ENCODE measurements at places on chromosomes 12 and 14.

DNA sequence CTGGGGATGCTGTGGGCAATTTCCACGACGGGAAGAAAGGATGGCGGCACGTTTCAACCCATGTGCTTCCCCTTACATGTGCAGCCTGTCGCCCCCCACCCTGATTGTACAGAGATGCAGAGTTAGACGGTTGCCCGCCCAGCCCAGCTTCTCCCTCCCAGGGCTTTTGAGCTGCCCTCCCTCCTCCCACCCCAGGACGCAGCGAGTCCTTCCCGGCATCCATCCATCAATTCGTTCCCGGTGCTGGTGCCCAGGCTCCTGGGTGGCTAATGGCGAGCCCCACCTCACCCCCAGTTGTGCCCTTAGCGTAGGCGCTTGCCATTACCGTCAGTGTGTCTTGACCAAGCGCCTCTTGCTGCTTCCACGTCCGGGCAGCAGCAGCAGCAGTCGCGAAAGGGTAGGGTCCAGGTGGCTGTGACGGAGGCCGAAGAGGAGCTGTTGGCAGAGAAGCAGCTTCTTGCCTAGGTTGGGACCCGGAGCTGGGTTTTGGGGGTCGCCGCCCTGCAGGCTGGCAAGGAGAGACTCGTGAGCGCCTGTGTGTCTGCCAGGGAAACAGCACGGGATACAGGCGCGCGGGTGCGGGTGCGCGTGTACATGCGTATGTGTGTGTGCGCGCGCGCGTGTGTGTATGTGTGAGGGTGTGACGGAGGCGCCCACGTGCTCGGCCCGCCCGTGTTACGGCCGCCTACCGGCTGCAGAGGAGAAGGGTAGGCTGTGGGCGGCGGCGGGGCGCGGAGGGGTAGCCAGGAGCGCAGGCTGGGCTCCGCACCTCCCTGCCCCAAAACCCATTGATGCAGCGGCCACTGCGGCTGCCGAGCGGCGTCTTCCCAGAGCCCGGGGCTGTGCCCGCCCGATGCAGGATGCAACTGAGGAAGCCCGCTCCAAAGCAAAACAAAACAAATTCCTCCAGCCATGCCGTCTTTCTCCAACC is at the start of gene SLC6A15:
Gene SLC6A15, minus strand, starts transcription at position 602 of the 931 bp plus-strand sequence. CDS start 20,679 bp downstream, outside the sequence.
- peak; percentile 25 for DNase-seq

- DNase-seq = no peak
Measured at GRCh38 chr14:89454996-89455395, 38.0 kb upstream of the FOXN3 start.

DNA sequence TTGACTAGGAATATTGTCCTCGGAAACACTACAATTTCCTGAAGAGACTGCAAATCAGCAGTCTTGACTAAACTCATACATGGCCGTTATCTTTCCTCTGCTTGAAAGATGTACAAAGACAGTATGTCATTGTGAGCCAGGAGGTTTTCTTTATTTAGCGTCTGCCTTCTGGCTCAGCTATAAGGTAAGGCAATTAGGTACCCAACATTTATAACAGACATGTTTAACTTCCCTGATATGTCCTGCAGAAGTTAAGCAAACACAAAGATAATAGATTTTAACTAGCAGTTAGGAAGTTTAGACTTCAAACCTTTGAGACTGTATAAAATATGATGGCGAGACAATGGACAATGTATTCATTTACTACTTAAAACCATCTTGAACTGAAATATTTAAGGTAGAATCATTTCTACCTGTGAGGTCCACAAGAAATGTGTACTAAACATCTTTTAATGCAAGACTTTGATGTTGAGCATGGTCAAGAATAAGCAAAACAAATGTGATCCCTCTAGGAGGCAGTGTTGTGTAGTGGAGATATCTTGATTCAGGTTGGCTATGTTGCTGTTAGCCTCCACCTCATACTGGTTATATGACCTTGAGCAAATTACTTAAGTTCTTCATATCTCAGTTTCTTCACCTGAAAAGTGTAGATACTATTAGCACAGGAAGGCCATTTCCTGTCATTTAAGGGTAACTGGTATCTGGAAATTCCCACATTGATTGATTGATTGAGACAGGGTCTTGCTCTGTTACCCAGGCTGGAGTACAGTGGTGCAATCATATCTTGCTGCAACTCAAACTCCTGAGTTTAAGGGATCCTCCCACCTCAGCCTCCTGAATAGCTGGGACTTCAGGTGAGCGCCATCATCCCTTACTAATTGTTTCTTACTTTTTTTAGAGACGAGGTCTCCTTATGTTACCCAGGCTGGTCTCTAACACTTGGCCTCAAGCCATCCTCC is 96.3 kb upstream of the EEA1 start:
- peak; percentile 55 for DNase-seq

GRCh38 chr14:75496755-75497154 is 25.5 kb upstream of the BATF start:
- DNase-seq = no peak

- no peak for DNase-seq
Measured at GRCh38 chr12:52659951-52660350, 7.9 kb upstream of the KRT2 start.

GRCh38 chr14:96225745-96226151 is 21.1 kb downstream of the BDKRB2 start:
- DNase-seq = no peak

GRCh38 chr14:101047326-101047725 is 143.8 kb upstream of the RTL1 start:
- DNase-seq = no peak

DNA sequence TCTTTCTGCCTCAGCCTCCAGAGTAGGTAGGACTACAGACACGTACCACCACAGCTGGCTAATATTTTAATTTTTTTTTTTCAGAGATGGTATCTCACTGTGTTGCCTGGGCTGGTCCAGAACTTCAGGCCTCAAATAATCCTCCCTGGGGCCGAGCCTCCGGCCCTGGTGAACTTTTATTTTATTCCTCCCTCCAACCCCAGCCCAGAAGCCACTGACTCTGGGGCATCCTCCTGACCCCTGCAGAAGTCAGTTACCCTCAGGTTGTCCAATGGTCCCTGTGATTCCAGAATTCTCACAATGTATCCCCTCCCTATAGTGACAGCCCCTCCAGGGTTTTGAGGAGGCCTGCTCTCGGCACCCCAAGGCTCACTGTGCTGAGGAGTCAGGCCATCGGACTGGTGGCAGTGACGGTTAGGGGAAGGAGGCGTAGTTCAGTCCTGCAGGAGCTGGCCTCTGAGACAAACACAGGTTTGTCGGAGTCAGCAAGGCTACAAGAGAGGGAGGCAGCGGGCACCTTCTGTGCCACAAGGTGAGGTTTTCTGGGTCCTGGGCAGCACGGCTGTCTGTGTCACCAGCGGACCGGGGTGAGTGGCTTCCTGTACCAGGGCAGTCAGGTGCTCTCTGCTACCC is 19.4 kb upstream of the FIGNL2 start:
- DNase-seq = no peak

- DNase-seq = no peak
Measured at GRCh38 chr12:78057075-78057474, 226.4 kb downstream of the NAV3 start.

Data from GM10248 (cell line).